ENCODE measurements at places on chromosomes 7 and 10. TPM values are rescaled to one million over a fixed set of nuclear protein-coding genes. Genes with fewer than 3 reads are reported as not detected.

The PAX4 gene
- total RNA-seq, result not detected

The AKR1C1 gene
- total RNA-seq, result 610 TPM

The LFNG gene
- 15.5 TPM for total RNA-seq

The STEAP1B gene
- 0.13 TPM for total RNA-seq

The GAD2 gene
- total RNA-seq, result not detected

The ANKRD30A gene
- 0.52 TPM for total RNA-seq
